Spinal cord (tissue), 10 donors: ENCODE measurements at places on chromosomes 13 and 19. TPM values are rescaled to one million over a fixed set of nuclear protein-coding genes. Genes with fewer than 3 reads are reported as not detected.

The NBEA gene
- total RNA-seq = 39.1 TPM

The ZNF471 gene
- 15.5 TPM for total RNA-seq

The POU2F2 gene
- total RNA-seq = 2.9 TPM

The ZNF557 gene
- total RNA-seq = 17.6 TPM

The SYT5 gene
- total RNA-seq = 28.1 TPM

The TUBA3C gene
- total RNA-seq = not detected

The NRTN gene
- 0.99 TPM for total RNA-seq

DNA sequence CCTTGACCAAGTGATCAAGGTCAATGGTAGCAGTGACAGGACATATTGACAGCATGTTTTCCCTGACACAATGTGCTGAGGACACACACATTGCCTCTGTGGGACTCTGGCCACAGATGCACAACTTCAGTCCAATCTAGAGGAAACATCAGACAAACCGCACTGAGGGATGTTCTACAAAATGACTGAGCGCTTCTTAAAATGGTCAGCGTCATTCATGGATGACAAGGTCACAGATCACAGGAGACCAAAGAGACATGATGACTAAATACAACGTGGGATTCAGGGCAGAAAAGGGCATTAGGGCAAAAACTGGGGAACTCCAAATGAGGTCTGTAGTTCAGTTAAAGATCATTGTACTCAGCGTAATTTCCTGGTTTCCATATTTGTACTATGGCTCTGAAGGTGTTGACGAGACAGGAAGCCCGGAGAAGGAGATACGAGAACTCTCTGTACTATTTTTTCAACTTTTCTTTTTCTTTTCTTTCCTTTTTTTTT is 20.6 kb downstream of the PBX4 start:
- H3K36me3 ChIP-seq = peaks cover 34% of the 10 kb centered on the region
- no peak overlapping the region for H3K27ac ChIP-seq
- H3K4me3 ChIP-seq = no peak overlapping the region
- DNase-seq = no peak
- H3K4me1 ChIP-seq = peaks cover 4% of the 10 kb centered on the region

- peaks cover 5% of the 10 kb centered on the region for H3K36me3 ChIP-seq
- H3K27me3 ChIP-seq = no peaks in the 10 kb centered on the region
- no peak overlapping the region for H3K27ac ChIP-seq
- H3K4me1 ChIP-seq = no peaks in the 10 kb centered on the region
- H3K4me3 ChIP-seq = no peak overlapping the region
Observed at GRCh38 chr13:32135655-32136054, 104.1 kb downstream of the FRY start.

GRCh38 chr13:64413529-64413928 is 2816.6 kb downstream of the PCDH9 start:
- no peak overlapping the region for H3K4me3 ChIP-seq
- no peaks in the 10 kb centered on the region for H3K36me3 ChIP-seq
- H3K27me3 ChIP-seq = no peaks in the 10 kb centered on the region
- no peaks in the 10 kb centered on the region for H3K4me1 ChIP-seq
- no peak overlapping the region for H3K27ac ChIP-seq

DNA sequence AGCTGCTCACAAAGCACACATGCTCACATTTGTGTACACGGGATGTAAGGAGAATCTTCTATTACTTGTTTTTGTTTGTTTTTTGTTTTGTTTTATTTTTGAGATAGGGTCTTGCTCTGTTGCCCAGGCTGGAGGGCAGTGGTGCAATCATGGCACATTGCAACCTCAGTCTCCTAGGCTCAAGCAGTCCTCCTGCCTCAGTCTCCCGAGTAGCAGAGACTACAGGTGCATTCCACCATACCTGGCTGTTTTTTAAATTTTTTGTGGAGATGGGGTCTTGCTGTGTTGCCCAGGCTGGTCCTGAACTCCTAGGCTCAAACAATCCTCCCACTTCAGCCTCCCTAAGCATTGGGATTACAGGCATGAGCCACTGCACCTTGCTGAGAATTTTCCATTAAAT is 41.8 kb downstream of the KCNC3 start:
- H3K27me3 ChIP-seq = no peaks in the 10 kb centered on the region
- no peak overlapping the region for H3K27ac ChIP-seq
- DNase-seq = no peak
- H3K36me3 ChIP-seq = peaks cover 46% of the 10 kb centered on the region
- no peak overlapping the region for H3K4me3 ChIP-seq

GRCh38 chr19:46634045-46634655 is 1.9 kb downstream of the GNG8 start:
- DNase-seq = no peak
- peaks cover 40% of the 10 kb centered on the region for H3K4me1 ChIP-seq
- H3K36me3 ChIP-seq = no peaks in the 10 kb centered on the region
- H3K27me3 ChIP-seq = peaks cover 22% of the 10 kb centered on the region

- H3K27me3 ChIP-seq = no peaks in the 10 kb centered on the region
- no peaks in the 10 kb centered on the region for H3K36me3 ChIP-seq
- H3K27ac ChIP-seq = no peak overlapping the region
- H3K4me1 ChIP-seq = no peaks in the 10 kb centered on the region
Observed at GRCh38 chr13:37456506-37456905, 142.1 kb downstream of the POSTN start.

DNA sequence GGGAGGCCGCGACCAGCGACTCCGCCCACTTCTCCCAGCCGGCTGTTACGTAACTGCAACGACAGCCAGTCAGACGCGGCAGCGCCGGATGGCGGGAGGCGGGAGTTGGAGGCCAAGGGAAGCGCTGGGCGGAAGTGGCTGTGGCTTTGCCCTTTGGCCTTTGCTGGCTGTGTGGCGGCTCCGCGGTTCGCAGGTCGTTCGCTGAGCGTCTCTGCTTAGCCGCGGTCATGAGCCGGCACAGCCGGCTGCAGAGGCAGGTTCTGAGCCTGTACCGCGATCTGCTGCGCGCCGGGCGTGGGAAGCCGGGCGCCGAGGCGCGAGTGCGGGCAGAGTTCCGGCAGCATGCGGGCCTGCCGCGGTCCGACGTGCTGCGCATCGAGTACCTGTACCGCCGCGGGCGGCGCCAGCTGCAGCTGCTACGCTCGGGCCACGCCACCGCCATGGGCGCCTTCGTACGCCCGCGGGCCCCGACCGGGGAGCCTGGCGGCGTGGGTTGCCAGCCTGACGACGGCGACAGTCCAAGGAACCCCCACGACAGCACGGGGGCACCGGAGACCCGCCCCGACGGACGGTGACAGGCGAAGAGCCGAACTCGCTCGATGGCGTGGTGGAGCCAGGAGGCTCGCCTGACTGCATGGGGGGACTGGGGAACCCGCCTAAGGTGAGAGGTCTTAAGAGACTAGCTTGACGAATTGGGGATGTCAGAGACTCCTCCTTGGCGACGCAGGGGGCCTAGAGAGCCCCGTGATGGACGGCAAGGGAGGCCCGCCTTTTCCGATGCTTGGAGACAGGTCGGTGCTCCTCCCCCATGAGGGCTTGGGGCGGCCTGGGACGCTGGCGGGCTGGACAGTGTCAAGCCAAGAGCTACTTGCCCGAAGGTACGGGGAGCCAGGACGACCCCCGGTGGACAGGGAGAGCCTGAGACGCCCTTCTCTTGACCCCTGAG is at the start of gene SDHAF1:
Gene SDHAF1 (plus strand): TSS at position 141 of the 946 bp plus-strand sequence. CDS start 87 bp downstream, at position 228.
- H3K36me3 ChIP-seq = peaks cover 27% of the 10 kb centered on the region
- H3K4me3 ChIP-seq = peak within 1 kb of the TSS; percentile 70
- H3K4me1 ChIP-seq = peaks cover 32% of the 10 kb centered on the region
- peak; percentile 92 for DNase-seq
- peak within 1 kb of the TSS; percentile 69 for H3K27ac ChIP-seq
